ENCODE measurements at places on chromosomes 2 and 18.

- DNase-seq: no peak
Observed at GRCh38 chr18:30457156-30457555, 585.4 kb downstream of the DSC3 start.

DNA sequence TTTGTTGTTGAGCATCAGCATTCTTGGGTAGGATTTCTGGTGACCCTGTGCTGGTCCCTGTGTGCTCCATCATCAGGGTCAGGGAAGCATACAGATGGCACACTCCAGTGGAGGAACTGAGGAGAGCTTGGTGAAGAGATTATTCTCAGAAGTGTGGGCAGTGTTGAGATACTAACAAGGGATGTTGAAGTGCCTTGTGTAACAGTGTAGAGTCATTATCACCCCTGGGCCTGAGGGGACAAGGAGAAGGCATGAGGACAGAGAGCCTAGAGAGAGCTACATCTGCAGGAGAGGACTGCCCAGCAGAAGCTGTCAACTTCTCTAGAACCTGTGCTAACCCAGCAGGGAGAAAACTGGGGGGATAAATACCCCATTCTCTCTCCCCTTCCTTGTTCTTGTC is 189.0 kb downstream of the PLCL1 start:
- DNase-seq: no peak

- DNase-seq: no peak
Observed at GRCh38 chr2:71995067-71995665, 152.5 kb downstream of the CYP26B1 start.

- DNase-seq: no peak
Observed at GRCh38 chr2:160916300-160916699, 243.9 kb upstream of the TANK start.

DNA sequence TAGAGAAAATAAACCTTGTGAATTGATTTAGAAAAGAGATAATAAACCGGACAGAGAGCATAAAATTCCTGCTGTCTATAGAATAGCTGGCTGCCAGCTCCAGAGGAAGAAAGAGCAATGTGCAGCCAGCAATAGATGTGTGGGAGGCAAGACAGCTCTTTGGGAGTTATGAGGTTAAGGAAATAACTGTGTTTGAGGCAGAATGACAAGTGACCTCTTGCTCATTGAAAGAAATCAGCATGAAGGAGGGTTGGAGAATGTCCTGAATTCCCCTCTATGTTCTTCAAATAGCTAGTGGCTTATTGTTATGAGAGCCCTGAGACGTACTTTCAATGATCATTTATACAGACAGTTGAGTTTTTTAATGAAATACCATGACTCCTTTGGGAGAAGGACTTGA is 1009.9 kb upstream of the NXPH2 start:
- no peak for DNase-seq

DNA sequence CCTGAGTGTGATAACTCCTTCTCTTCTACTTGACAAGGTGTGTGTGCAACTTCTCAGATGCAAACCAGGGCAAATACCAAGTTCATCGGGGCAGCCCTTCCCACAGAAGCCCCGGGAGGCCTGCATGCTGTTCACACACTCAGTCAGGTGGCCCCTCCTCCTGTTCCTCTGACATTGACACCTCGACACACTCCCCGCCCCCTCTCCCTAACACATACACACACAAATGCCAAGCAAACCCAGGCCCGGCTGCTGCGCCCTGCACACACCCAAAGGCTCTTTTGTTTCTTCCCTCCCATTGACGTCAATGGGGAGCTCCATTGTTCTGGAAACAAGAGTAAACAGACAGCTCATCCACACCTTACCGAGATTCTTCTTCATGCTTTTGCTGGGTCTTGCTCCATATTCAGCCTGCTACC is 1.7 kb upstream of the PER2 start:
- DNase-seq: no peak

- DNase-seq: no peak
Observed at GRCh38 chr2:184890311-184890710, 292.0 kb downstream of the ZNF804A start.

GRCh38 chr2:159622966-159623365 is 6.6 kb upstream of the BAZ2B start:
- DNase-seq: no peak

DNA sequence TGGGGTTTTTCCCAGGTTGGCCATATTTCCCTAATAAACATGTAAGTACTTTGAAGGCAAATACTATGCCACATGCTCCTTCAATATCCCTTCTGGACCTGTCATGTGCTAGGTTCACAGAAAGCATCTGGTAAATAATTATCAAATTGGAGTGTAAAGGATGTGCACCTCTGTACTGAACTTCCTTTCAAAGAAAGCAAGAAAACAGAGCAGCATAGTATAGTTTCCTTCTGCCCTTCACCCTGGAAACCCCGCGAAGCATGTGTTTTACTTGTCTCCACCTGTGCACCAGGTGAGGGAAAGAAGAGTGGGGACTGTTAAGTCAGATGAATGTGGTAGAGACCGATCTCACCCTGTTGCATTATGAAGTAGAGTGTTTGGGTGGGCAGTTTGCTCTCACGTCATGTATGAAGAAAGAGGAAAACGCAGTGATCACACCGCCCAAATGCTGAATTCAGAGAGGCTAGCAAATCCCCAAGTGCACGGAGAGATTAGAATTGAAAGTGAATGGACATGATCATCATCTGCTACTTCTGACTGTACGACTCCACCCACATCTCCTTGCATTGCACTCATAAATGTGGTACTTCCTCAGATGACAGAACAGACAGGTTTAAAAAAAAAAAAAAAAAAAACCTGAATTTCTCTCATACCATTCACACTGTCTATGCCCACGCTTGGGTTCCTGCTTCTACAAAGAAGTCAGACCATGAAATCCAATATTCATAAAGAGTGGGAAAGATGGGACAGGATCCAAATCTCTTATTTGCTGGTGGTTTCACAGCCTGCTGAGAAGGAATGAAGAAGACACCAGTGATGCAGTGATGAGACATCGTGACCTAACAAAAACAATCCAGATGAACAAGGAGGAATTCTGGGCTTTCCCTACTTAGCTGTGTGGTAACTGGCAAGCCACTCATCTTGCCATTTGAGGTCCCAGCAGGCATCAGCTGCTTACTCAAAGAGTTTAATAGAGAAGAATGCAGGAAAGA is 448.6 kb downstream of the BCL11A start:
- DNase-seq: no peak

- peak; percentile 86 for DNase-seq
Observed at GRCh38 chr2:12456293-12457106, 260.2 kb upstream of the TRIB2 start.

GRCh38 chr2:196263181-196263747 is 91.9 kb upstream of the STK17B start:
- DNase-seq: peak; percentile 71

GRCh38 chr2:216188559-216188850 is 79.4 kb downstream of the XRCC5 start:
- no peak for DNase-seq

GRCh38 chr18:55764386-55764785 is 176.4 kb upstream of the TCF4 start:
- DNase-seq: no peak

- DNase-seq: no peak
Observed at GRCh38 chr2:66251573-66251972, 183.4 kb upstream of the MEIS1 start.

- DNase-seq: no peak
Observed at GRCh38 chr2:45011621-45012602, 2.7 kb upstream of the SIX2 start.

DNA sequence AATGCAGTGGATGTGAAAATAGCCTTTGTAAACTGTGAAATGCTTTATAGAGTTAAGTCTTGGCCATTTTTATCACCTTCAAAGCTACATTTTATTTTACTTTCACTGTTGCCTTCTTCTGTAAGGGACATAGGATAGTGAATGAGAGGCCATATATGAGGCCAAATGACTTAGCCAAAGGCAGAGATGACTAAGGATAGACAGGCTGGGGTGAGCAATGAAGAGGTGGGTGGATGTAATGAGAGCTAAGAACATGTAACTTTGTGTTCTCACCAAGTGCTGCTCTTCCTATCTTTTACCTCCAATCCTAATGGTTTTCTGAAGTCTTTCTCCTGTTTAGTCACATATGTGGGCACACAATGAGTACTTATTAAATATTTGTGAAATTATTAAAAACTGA is 101.9 kb downstream of the MBD5 start:
- no peak for DNase-seq

- DNase-seq: no peak
Observed at GRCh38 chr18:45335282-45336043, 279.8 kb upstream of the SLC14A2 start.

- no peak for DNase-seq
Observed at GRCh38 chr18:11857177-11857887, 6.1 kb downstream of the CHMP1B start.

DNA sequence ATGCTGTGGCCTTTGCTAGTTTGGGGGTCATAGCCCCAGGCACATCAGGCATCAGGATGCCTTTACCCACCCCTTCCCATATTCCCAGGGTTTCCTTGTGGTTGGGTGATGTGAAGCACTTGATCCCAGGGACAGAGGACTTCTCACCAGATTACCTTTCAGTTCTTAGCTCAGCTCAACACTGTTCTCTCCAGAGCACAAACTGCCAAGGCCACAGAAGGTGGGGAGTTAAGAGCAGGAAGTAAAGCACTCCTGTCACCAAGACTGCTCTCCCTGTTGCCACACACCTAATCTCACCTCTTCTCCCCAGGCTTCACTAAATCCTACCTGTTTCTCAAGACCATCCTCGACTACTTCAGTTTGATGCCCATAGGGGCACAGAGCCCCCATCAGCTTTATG is 25.9 kb downstream of the FHOD3 start:
- DNase-seq: no peak

- no peak for DNase-seq
Observed at GRCh38 chr2:31246184-31246852, 12.4 kb downstream of the EHD3 start.

- no peak for DNase-seq
Observed at GRCh38 chr18:13267431-13267873, 48.9 kb downstream of the LDLRAD4 start.

GRCh38 chr2:166727095-166727494 is 161.2 kb upstream of the XIRP2 start:
- no peak for DNase-seq

GRCh38 chr2:224062481-224063297 is 23.6 kb upstream of the SERPINE2 start:
- DNase-seq: no peak

GRCh38 chr2:218022131-218022850 is 19.5 kb upstream of the TNS1 start:
- peak; percentile 5 for DNase-seq

- no peak for DNase-seq
Observed at GRCh38 chr2:67572721-67573435, 175.7 kb downstream of the ETAA1 start.

DNA sequence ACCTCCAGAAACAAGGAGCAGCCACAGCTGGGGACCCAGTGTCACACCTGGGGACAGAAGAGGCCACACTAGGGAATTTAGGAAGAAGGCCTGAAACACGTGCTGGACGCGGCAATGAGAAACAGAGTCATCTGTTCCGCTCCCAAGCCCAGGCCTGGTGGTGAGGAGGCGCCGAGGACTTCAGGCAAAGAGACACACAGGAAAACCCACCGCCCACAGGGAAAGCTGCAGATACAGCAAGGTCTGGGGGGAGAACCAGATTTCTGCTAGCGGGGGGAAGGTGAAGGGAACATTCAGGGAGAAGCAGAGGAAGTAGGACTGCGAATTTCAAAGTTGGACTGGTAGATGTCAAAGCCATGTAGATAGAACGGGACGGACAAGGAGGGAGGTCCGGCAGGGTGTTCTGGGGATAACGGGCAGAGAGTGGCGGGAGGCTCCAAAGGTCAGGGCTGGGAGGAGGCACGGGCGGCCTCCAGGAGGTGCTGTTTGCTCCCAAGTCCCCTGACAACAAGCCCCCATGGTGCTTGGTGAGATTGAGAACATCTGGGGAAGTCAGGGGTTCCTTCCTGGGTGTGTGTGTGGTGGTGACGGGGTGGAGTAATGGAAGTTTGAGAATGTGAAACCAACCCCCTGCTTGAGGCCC is 351.7 kb upstream of the MYT1L start:
- no peak for DNase-seq

- DNase-seq: no peak
Observed at GRCh38 chr2:4840791-4841190, 851.4 kb upstream of the SOX11 start.

DNA sequence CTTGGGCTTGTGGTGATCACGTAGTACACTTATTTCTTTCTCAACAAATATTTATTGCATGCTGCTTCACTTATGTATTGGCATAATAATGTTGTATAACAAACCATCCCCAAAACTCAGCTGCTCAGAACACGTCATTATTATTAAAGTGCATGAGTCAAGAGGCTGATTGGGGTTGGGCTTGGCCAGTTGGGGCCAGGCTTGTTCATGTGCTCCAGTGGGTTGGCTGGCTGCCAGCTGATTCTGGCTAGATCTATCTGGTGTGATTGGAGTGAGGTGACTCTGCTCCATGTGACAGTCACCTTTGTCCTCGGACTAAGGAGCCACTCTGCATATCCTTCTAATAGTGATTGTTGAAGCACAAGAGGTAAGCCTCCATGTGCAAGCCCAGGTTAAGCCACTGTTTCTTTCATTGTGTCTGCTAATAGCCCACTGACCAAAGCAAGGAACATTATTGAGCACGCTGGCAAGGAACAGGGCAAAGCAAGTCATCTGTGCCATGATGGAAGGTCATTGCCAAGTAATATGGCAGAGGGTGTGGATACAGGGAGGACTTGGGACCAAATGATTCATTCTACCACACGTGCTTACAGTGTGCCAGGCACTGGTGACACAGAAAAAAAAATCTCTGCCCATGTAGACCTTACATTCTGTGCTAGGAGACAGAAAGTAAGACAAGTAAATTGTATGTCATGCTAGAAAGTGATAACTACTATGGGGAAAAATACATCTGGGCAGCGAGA is 63.3 kb upstream of the TMEM182 start:
- no peak for DNase-seq

- DNase-seq: no peak
Observed at GRCh38 chr18:31399306-31400032, 22.9 kb downstream of the DSG4 start.

DNA sequence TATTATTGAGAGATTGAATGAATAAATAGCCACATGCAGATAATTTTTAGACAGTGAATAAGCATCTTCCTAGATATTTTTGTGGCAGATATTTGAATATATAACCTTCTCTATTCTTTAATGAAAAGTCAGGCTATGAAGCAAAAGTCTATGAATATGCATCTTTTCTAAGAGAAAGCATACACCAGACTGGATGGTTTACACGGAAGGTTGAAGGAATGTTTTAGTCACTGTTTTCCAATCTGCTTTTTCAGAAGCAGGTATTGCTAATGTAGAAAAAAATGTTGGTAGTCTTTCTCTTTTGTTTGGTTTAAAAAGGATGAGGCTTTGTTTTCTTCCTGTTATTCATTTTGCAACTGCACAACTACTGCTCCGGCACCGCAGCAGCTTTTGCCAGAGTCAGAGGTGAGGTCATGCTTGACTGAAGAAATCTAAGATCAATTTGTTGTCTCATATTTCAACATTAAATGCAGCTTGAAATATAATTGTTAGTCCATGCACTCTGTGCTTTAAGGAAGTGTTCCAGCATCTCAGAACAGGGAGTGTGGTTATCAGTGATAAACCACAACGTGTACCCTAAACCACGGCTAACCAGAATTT is 1540.8 kb upstream of the PIK3C3 start:
- DNase-seq: no peak

All from activated effector memory CD4-positive, alpha-beta T cell treated with anti-CD3 and anti-CD28 coated beads, Interleukin-2, amount 50 U/mL, for 16 hours (primary cell).